ENCODE measurements at places on chromosomes 3 and 15.

DNA sequence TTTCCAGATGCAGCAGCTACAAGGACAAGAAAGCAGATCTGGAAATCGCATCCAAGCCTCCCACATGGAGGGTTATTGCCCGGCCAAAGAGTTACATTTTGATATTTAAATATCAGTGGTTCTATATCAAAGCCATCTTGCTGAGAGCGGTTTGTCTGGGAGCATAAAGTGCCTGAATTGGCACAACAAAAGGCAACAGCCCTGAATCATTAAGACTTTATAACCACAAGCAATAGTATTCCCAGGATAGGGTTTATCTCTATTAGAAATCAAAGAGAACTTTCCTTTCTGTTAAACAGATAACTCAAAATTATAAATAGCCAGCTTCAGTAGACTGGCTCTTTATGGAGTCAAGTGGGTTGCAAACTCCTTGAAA lies 564.7 kb downstream of the ROBO1 start:
- DNase-seq, result no peak

GRCh38 chr3:50587806-50588758 lies 18.8 kb downstream of the HEMK1 start:
- DNase-seq, result peak; percentile 77

DNA sequence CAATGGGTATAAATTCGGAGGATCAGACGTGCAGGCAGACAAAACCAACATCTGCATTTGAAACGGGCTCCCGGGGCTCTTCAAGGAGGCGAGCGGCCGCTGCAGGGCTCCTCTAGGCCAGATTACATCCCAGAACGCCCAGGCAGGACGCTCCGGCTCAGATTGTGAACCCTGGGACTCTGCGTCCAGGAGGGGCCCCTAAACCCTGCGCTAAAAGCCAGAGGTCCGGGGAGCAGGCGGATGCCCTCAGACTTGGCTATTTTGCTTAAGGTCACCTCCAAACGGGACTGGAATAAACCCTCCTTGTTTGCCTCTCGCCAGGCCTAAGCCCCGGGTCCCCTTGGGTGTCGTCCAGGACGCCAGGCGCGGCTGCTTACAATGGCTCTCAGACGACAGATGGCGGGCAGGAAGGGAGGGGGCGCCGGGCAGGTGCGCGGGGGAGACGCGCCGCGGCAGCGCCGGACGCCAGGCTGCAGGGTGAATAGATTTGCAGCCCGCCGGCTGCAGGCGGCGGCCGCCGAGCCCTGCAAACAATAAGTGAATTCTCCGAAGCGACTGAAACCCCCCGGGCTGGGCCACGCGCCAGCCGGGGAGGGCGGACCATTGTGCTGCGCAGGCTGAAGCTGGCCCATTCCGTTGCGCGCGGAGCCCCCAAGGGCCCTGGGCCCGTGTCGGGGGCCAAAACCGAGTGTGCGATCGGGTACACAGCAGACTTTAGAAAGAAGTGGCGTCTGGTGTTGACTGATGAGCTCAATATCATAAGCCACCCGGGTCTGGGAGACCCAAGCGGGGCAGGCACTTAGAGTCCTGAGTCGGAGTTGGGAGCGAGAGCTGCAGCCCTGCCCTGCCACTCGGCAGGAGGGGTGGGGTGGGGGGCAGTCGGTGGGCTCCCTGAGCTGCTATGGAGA lies 32.3 kb upstream of the AMOTL2 start:
- DNase-seq, result no peak

GRCh38 chr3:14791343-14791945 lies 27.3 kb upstream of the FGD5 start:
- peak; percentile 19 for DNase-seq

DNA sequence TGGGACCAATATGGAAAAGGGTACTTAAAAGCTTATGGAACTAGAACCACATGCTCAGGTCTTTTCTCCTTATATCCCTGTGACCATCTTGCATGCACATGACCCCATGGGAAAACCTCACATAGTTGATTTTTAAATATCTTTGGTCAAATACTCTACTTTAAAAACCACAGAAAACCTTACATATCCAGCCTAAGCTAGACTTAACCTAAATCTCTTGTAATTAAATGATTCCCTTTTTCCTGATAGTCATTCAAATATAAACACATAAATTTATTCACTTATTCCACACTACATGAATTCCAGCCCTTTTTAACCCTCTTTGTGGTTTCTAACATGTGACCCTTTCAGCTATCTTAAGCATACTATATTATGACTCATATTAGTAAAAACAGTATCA lies 46.8 kb downstream of the DNAJC13 start:
- DNase-seq, result no peak

- DNase-seq, result no peak
Measured at GRCh38 chr15:62257996-62258521, 93.0 kb upstream of the C2CD4B start.

GRCh38 chr15:81558056-81558455 lies 184.0 kb upstream of the TMC3 start:
- no peak for DNase-seq

DNA sequence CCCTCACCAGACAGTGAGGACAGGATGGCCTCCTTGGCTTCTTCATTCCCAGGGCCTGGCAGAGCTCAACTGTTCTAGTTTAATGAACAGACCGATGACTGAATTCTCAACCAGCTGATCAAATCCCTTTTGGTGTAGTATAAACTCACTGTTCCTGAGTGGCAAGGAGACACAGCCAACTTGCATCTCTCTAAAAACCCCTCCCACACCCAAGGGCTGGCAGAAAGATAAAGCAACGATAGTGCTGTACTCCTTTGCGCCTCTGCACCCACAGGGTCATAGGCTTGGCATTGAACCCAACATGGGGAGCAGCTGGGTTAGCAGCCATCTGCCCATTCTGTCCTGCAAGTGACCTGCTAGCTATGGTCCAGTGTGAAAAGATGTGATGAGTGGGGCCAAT lies 103.2 kb downstream of the RYK start:
- no peak for DNase-seq

DNA sequence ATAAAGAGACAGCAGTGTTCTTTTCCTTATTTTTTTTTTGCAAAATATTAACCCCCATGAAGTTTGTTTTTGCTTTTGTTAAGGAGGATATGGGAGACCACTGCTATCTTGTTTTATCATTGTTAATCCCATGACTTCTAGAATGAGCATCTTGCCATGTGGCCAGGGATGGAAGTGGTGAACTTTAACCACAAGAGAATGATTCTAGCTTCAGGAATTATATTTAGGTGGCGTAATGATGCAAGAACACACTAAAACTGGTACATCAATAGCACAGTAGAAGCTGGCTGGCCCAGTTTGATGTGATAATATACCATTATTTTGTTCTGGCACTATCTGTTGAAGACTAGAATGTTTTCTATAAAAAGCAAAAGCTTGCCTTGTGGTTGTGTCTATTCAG lies 720.9 kb downstream of the GRM7 start:
- DNase-seq, result no peak

GRCh38 chr3:196189566-196190347 lies 21.4 kb downstream of the ZDHHC19 start:
- no peak for DNase-seq

GRCh38 chr3:143848704-143849103 lies 436 bp upstream of the SLC9A9 start:
- DNase-seq, result no peak

DNA sequence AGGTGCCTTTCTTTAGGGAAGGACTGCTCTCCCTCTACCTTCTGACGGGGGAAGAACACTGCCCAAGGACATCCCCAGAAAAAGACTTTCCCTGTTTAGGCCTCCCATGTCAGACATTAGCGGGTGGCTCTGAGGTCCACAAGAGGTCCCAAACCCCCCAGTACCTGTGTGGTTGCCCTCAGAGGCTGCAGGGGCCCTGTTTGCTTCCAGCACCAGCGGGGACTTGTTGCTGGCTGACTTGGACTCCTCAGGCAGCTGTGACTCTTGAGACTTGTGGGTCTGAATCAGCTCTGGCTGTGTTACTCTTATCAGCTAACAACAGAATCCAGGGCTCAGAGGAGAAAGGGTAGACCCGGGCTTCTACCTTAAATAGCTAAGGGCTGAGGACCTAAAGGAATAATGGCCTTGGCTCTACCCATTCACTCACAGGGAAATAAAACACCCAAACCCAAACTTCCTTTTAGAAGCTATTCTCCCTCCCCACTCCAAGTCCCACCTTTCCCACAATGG lies 39.2 kb downstream of the SEMA3G start:
- no peak for DNase-seq

- DNase-seq, result no peak
Measured at GRCh38 chr3:152316318-152316717, 47.6 kb downstream of the MBNL1 start.

- no peak for DNase-seq
Measured at GRCh38 chr3:114179575-114179974, 723 bp upstream of the DRD3 start.

- no peak for DNase-seq
Measured at GRCh38 chr15:92494806-92495336, 101.2 kb downstream of the ST8SIA2 start.

DNA sequence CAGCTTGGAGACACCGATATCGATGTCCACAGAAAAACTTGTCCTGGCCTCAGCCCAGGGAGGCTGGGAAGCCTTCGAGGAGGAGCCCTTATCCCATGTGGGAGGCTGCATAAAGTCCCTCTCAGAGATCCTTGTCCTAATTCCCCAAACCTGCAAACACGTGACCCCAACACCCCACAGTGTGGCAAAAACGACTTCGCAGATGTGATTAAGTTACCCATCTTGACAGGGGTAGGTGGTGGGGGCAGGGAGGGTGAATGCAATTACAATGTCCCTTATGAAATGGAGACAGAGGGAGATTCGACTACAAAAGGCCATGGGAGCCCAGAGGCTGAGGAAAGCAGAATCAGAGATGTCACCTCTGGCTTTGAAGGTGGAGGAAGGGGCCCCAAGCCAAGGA lies 2.3 kb upstream of the TLR9 start:
- DNase-seq, result no peak

GRCh38 chr3:114394551-114394950 lies 100.7 kb downstream of the TIGIT start:
- DNase-seq, result no peak
